DMS 273 treated with DMSO at 0.1 percent for 48 hours (cell line): ENCODE measurements at places on chromosomes 11 and 22.
A peak's percentile ranks its signal among the peaks of the same experiment; 100 is the strongest.

GRCh38 chr22:48631288-48631863 is 1196.3 kb downstream of the BRD1 start:
- DNase-seq = no peak

DNA sequence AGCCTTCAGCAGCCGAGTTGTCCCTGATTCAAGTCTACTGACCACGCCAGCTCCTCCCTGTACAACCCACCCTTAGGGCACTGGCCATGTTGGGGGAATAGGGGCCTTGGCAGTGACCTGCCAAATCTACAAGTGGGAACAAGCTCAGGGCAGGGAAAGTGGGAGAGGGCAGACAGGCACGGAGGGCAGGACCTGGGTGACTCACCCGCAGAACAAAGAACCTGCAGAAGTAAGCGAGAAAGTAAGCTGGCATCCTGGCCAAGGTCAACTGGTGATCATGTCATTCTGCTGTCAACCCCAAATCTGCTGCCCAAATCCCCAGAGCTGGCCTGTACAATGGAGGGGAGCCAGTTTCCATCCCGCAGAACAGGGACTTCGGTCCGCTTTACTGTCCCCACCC is 7.9 kb upstream of the SCGB1A1 start:
- DNase-seq = no peak

- peak; percentile 96 for DNase-seq
These were observed 128.7 kb downstream of the TRIM44 start for GRCh38 chr11:35791088-35791958.

- no peak for DNase-seq
These were observed 53.7 kb upstream of the EP300 start for GRCh38 chr22:41038732-41039131.

- no peak for DNase-seq
These were observed 106.0 kb downstream of the APIP start for GRCh38 chr11:34810107-34810562.

- no peak for DNase-seq
These were observed 27.9 kb upstream of the ANO1 start for GRCh38 chr11:70050243-70050642.

DNA sequence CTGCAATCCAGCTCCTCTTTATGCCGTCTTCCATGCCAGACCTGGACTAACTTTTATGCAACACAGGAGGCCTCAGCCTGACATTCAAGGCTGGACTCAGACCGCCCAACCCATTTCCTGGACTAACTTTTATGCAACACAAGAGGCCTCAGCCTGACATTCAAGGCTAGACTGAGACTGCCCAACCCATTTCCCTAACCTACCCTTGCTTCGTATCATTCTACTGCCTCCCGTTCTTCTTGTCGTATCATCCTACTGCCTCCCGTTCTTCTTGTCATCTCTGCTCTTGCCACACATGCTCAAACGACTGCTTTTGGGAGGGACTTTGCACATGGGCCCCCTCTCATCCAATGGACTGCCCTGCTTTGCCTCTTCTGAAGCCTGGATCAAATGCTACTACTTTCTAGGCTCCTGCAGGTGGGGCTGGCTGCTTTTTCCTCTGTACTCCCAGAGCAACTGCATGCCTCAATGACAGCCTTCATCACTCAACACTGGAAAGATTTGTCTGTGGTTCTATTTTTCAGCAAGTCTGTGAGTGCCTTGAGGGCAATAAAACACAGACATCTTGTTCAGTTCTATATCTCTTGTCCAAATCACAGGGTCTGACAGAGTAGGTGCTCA is 7.8 kb downstream of the TBC1D10A start:
- no peak for DNase-seq

DNA sequence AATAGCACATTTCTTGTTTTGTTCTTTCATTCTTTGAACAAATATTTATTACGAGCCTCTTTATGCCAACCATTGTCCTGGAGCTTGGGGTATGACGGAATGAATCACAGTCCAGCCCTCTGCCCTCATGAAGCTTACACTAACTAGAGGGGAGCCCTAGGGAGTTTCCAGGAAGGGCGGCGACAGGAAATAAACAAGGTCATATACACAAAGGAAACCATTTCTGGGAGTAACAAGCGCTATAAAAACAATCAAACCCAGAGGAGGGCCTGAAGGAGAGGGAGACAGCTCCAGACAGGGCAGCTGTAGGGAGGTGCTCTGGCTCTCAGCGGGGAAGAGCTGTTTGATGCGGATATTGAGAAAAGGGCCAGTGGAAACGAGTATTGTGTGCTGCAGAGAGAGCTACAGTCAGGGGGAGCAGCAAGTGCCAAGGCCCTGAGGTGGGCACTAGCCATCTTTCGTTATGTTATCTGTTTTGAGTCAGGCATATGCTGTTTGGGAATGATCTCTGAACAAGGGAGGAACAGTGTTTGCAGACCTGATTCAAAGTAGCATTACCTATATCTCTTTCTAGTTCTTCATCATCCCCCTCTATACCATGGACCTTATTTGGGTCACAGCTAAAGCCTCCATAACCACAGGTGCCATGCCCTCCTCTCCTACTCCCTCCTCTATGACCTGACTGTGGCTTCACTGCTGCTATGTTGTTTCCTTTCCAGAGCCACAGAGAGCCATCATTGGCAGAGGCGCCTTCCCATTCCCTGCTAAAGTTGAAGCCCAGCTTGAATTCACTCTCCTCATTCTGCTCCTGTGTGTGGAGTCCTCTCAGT is 15.3 kb upstream of the ZBTB16 start:
- no peak for DNase-seq

GRCh38 chr11:42800041-42800440 is 511.8 kb upstream of the API5 start:
- DNase-seq = no peak

DNA sequence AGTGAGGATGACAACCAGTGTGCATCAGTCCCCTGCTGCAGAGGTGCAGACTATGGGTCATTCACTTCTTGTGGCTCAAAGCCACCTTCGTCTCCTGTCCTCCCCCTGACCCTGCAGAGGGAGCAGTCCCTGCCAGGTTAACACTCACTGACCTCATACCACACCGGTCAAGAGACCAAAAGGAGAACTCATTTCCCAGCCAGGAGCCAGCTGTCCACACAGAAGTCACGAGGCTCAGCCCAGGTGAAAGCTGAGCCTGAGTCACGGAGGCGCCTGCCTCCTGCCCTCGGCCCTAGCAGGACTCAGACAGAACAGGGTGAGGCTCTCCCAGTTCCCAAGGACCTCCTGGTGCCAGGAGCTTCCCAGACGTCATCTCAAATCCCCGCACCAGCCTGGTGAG is 103.7 kb downstream of the MN1 start:
- no peak for DNase-seq

DNA sequence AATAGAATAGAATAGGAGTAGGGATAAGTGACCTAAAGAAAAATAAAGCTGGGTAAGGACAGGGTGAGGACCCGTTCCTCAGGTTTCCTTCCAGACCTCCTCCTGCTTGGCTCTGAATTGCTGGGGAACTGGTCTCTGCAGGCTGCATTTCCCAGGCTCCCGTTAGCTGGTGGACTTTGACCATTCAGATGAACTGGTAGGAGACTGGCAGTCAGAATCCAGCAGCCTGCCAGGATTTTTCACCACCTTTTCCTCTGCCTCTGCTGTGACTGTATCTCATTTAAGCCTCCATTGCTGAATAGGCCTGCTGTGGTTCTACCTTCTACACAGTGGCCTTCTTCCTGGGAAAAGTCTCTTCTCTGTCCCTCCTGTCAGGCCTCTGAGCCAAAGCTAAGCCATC is 24.6 kb upstream of the SMPD1 start:
- DNase-seq = no peak

- DNase-seq = no peak
These were observed 23.7 kb upstream of the NAP1L4 start for GRCh38 chr11:3015796-3016195.

GRCh38 chr22:19756288-19757128 is 4.1 kb upstream of the TBX1 start:
- DNase-seq = no peak
